GM12891 (cell line): ENCODE measurements at places on chromosomes 7 and 10.

DNA sequence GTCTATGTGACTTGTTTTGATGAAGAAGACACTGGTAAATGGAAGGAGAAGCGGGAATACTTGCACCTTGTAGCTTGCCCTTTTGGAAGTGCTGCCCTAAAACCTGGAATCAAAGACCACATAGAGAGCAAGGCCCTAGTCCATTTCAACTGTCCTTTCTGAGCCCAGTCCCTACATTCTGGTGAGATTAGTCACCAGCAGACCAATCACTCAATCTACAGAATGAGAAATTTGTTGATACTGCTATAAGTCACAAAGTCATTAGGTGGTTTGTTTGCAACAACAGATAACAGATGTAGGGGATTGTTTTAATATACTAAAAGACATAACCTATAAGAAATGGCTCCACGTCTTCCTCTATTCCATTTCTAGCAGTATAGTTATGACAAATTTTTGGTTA is 33.6 kb downstream of the WASL start:
- DNase-seq, result no peak

- no peak for DNase-seq
Measured at GRCh38 chr7:36058020-36058592, 94.9 kb upstream of the EEPD1 start.

DNA sequence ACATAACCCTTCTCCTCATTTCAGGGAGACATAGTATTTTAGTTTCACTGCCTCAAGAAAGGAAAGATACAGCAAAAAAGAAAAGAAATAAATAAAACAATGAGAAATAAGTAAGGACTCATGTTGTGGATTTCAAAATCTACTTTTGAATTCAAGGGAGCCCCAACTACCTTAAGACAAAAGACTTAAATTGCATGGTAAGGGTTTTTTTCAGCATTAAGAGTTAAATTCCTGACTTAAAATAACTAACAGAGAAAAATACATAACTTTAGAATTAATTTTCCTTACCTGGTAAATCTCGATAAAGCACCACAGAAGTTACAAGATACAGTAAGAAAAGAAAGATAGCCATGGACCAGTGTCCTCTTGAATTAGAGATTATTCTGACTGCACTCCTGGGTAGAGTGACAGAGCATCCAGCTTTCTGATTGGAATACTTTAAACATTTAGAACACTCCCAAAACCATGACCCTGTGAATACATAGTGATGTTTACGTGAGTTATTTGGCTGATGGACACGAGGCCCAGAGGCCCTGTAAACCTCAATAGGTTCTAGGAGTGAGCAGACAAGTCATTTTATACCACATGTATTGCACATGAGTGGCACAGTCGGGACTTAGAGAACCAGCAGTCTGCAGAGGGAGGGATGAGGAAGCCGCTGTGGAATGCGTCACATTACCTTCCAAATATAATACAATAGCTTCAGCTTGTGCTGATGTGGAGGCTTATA is 292.5 kb upstream of the SEMA3C start:
- no peak for DNase-seq

DNA sequence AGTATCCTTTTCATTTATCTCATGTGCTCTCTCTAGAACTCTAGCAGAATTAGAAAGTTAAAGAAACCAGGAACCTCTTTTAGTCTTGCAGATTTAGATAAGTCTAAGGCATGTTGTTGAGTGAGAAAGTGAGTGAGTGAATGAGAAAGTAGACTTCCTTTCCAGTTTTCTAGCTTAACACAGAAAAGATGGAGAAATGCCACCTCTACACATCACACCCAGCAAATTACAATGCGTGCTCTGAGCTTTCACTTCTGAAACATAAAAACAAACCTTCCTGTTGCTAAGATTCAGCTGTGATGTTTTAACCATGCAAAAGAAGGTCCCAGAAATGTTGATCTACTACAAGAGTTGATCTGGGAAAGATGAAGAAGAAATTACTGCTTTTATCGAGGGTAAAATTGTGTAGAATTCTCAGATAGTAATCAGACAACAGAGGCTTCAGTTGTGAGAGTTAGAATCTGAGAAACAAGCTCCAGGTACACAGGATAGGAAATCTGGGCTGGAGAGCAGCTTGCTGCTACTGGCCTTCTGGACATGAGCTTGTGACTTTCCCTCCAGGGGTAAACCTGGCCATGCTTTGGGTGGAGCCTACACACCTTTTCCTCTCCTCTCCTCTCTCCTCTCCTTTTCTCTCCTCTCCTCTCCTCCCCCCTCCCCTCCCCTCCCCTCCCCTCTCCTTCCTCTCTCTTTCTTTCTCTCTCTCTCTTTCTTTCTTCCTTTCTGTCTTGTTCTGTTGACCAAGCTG is 4.6 kb downstream of the CYP3A5 start:
- DNase-seq, result no peak

- no peak for DNase-seq
Measured at GRCh38 chr7:66556177-66556548, 72.5 kb upstream of the KCTD7 start.

DNA sequence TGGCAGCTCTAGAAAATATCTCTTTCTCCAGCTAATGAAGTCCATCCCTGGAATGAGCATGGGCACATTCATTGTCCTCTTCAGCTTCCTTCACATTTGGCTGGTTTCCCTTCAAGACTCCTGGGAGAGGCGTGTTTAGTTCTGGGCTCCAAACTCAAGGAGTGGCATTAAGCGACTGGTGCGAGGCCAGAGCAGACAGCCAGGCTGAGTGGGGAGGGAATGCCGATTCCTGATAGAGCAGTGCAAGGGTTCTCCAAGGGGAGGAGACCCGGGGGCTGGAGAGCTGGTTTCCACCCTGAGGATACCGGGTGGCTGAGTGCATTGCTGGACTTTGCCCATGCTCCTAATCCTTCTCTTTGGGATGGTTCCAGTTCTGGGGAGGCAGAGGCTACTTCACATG is 372.1 kb downstream of the RPS24 start:
- no peak for DNase-seq

GRCh38 chr10:69087590-69088470 is at the start of gene SRGN:
Gene SRGN, plus strand, starts transcription at chr10:69088103. Its CDS starts 55 bp downstream, at chr10:69088158.
- no peak for DNase-seq

GRCh38 chr7:157111311-157111710 is 27.4 kb upstream of the UBE3C start:
- no peak for DNase-seq

- no peak for DNase-seq
Measured at GRCh38 chr10:74921744-74922143, 95.3 kb downstream of the KAT6B start.
